ENCODE measurements at places on chromosomes 4 and X. TPM values are rescaled to one million over a fixed set of nuclear protein-coding genes. Genes with fewer than 3 reads are reported as not detected.

Gene DMD
- total RNA-seq, result 7.6 TPM

DNA sequence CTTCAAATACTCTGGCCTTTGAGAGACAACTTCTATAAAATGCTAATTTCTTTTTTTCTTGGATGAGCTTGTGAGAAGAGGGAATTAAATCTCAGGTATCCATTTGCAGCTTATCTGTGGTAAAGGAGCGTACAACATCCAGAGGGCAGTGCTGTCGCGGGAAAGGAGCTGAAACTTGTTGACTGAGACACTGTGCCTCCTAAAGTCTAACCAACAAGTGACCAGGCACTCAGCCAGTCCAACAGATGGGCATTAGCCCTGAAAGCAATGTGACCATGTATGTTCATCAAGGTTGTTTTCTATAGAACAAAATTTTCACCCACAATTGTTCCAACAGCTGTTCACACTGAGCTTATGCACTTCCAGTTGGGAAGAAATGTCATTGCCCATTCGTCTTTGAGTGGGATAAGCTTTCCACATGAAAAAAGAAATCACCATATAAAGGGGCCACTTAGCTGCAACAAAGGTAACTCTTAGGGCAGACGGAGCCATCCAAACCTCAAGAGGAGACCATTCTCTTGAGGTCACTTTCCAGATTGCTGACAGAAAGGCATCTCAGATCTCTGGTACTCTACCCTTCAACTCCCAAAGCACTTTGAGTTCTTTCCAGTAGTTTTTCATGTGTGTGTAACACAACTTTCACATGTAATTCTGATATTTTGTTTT, 244.8 kb upstream of the NEIL3 start:
- DNase-seq, result no peak

DNA sequence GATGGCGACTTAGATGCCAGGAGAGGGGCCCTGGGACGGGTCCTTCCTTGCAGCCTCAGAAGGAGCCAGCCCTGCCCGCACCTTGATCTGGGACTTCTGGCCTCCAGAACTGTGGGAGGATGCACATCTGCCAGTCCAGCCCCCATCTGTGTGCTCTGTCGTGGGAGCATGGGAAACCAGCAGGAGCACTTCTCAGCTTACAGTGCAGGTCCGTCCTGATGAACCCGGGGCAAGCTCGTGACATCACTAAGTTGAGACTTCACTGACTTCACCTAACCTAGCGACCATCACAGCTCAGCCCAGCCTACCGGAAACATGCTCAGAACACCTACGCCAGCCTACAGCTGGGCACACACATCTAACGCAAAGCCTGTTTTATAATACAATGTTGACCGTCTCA, 38.1 kb downstream of the ABLIM2 start:
- DNase-seq, result no peak

GRCh38 chr4:41435510-41435909, 102.4 kb upstream of the LIMCH1 start:
- DNase-seq, result no peak

Gene NUP54
- 33.9 TPM for total RNA-seq

DNA sequence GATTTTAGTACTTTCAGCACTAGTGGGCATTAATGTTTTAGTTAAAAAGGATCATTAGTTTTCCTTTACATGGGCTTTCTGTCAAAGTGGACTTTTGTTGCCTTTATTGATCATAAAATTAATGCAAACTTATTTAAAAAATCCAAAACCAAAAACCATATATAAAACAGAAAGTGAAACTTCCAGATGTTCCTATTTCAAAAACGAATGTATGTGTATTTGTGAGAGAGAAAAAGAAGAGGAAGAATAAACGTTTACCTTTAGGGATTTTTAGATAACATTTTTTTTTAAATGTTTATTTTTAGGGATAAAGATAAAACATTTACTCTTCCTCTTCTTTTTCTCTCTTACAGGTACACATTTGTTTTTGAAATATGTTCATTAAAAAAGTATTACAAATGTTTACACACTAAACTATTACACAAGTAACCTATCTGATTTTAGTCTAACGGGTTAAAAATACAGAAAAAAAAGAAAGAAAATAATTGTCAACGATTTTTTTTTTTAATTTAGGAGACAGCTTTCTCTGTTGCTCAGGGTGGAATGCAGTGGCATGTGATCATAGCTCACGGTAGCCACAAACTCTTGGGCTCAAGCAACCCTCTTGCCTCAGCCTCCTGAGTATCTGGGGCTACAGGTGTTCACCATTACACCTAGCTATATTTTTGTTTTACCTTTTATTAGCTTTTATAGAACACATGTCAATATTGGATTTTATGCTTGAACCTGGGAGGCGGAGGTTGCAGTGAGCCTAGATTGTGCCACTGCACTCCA, 16.8 kb upstream of the COX18 start:
- DNase-seq, result no peak

DNA sequence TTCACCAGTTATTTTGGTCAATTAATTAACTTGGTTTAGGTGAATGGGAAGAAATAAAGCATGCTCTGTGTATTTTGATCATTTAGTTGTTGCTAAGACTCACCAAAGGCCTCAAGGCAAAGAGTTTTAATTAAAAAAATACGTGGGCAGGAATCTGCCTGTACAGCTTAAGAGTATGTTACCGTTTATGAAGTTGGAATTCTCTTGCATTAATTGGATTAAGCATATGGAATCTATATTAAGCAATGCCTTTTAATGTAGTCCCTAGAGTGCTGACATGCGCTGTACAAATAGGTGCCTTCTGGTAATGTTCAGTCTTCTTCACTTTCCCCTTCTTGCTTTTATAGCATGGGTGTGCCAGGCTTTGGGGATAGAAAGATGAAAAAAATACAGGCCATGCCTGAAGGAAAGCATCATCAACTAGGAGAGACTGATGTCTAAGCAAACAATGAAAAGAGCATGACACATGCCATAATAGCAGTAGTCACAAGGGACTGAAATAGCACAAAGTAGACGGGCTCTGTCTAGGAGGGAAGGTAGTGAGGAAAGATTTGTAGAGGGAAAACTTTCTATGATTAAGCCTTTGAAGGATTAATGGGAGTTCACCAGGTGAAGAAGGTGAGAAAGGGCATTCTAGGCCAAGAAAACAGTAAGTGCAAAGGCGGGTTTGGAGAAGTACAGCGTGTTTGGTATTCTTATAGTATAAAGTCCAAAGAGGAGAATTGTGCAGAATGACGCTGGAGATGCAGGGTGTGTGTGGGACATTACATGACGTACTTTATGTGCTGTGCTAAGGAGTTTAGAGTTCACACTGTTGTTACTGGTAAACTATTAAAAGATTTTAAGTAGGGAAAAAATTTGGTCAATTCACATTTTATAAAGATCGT, 226.1 kb upstream of the ANXA3 start:
- DNase-seq, result no peak

Gene AMMECR1
- 23.5 TPM for total RNA-seq

DNA sequence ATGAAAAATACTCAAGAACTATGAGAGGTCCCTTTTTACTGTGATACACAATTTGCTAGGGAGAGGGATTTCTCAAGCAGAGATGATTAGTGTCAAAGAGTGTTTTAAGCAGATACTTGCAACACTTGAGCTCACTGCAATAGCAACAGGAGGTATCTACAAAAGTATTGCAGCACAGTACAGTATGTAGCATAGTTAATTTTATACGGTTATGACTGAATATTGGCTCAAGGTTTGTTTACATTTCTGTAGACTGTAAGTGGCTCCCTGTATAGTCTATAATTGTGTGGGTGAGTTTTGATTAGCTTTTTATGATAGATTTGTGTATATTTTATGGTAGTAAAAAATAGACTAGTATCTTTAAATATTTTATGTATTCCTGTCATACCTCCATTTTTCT, 1177.2 kb downstream of the TECRL start:
- no peak for DNase-seq

GRCh38 chrX:9573282-9574106, 108.6 kb downstream of the TBL1X start:
- DNase-seq, result no peak

DNA sequence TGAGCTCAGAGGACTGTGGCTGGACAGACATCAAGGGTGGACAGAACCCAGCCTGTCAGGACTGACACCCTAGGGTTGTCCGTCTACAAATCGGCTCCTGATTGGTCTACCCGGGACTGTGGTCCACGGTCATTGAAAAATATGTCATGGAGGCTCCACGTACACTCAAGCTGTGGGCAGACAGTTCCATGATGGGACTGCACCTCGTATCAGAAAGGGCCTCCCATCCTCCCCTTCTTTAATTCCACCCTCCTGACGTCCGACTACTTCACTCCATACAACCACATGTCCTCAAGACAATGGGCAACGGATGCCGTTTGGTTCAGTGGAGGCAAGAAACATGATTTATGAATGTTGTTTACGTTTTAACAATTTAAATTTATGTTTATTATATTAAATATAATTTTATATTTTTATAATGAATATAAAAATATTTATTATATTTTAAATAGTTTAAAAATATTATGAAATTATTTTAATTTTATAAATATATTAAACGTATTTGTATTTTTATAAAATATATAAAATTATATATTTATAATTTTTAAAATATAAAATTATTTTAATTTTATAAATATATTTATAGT, 58.0 kb upstream of the SHOX start:
- no peak for DNase-seq

GRCh38 chr4:57083090-57083489, 27.1 kb downstream of the IGFBP7 start:
- DNase-seq, result no peak

Gene FAT1
- 210 TPM for total RNA-seq

Gene NCAPG
- 26.9 TPM for total RNA-seq

DNA sequence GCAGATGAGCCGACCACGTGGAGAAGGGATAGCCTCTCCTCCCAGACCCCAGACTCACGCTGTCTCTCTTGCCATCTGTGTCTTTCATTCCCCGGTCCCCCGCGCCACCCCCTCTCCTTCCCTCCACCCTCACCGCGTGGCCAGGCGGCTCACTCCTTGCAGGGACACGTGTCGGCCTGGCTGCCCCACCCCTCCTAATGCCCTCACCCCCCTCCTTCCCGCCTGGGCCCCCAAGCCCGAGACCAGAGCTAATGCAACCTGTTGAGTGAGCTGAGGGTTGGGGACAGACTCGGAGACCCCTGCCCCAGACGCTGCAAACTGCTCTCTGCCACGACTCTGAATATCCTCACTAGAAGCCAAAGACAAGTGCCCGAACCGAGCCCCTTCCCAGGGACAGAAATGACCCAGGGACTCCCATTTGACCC, 1.8 kb downstream of the SLC38A5 start:
- no peak for DNase-seq

- DNase-seq, result no peak
Measured at GRCh38 chr4:122635205-122635604, 14.3 kb upstream of the IL21 start.

Gene MAOB
- total RNA-seq, result 56.8 TPM

- no peak for DNase-seq
Measured at GRCh38 chrX:154399527-154400368, 1.6 kb downstream of the RPL10 start.

- no peak for DNase-seq
Measured at GRCh38 chr4:150348079-150348478, 233.9 kb upstream of the MAB21L2 start.

GRCh38 chrX:40266490-40267333, 169.0 kb upstream of the BCOR start:
- peak; percentile 75 for DNase-seq

DNA sequence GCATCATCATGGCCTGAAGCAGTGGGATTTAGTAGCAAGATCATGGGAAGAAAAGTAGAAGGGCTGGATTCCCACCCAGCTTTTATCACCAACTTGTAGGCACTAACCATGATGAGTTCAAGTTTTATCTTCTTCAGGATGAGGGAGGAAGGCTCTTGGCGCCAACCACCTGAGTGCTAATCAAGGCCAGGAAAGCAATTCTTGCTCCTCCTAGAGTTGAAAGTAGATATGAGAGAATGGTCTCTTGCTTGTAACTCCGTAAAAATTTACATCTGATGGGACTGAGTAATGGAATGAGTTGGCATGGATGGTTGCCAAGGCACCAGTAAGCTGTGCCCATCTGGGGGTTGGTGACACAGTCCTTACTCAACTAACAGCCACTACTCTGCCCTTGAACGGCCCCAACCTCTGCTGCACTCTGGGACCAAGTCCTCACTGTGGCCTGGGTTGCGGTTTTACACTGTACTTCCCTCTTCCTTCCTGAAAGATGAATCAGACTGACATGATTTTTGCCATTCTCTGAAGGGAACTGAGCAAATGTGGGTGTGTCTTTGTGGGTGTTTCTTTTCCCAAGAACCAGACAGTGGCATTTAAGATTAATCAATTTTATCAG, 39.4 kb upstream of the NDP start:
- peak; percentile 79 for DNase-seq

- no peak for DNase-seq
Measured at GRCh38 chr4:152462047-152462446, 73.8 kb downstream of the FBXW7 start.

DNA sequence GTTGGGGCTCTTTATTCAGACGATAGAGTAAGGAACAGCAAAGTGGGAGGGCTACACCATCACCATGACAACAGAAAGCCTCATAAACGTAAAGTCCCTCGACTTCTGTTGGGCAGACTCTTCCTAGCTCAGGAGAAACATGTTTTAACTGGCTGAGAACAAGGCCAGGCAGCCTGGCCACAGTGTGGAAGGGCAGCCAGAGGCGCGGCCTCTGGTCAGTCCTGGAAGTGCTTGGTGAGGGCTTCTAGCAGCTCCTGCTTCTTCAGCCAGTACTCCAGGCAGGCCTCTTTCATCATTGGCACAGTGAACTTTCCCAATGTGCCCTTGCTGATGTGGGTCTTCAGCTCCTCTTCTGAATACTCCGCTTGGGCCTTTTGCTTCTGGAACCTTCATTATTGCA, 690.9 kb downstream of the PCDH19 start:
- DNase-seq, result no peak

Gene MFAP3L
- 6.8 TPM for total RNA-seq

Gene PFKFB1
- 0.31 TPM for total RNA-seq

- DNase-seq, result peak; percentile 23
Measured at GRCh38 chr4:110197529-110198042, 829 bp downstream of the ELOVL6 start.

Gene P2RY8
- total RNA-seq, result not detected

- DNase-seq, result no peak
Measured at GRCh38 chr4:94165256-94165655, 42.4 kb upstream of the SMARCAD1 start.

- DNase-seq, result no peak
Measured at GRCh38 chrX:148382983-148383382, 117.4 kb upstream of the AFF2 start.

- no peak for DNase-seq
Measured at GRCh38 chr4:13642170-13642950, 14.8 kb upstream of the BOD1L1 start.

Gene SPANXN3
- total RNA-seq, result not detected
